T-helper 1 cell (primary cell): ENCODE measurements at places on chromosomes 3 and 15.

DNA sequence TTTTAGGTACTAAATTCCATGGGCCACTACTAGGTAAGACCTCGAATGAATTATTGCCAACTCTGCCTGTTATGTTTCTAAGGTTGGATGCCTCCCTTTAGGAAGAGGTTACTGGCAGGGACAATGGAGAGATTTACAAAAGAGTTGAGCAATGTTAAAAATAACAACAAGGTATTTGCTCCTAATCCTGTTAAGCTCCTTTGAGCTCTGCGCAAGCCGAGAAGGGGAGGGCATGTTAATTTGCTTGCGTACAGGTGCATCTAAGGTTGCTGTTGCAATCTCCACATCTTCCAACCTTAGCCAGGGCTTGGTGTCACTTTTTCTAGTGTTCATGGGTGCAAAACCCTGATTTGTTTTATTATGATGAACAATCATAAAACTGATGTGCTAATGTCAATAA is 161.5 kb upstream of the TPM1 start:
- DNase-seq = no peak

- no peak for DNase-seq
Measured at GRCh38 chr3:64922213-64922612, 234.4 kb upstream of the ADAMTS9 start.

DNA sequence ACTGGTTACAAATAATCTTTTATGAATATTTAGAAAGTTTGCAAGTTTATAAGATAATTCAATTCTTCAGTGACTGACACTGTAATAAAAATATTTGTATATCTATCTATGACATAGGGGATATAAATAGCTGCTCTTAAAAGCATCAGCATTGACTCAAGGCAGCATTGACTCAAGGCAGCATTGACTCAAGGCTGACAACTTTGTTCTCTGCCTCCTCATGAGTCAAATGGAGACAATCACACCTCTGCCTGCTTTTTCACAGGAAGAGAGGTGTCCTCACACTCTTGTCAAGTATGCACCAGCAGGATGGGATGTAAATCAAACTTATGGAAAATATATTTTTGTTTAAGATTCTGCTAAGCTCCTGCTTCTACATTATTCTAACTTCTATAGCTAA is 1173.1 kb downstream of the NSUN3 start:
- no peak for DNase-seq

GRCh38 chr3:60729056-60729455 is 522.2 kb downstream of the FHIT start:
- no peak for DNase-seq

- no peak for DNase-seq
Measured at GRCh38 chr3:179045719-179046402, 25.7 kb downstream of the ZMAT3 start.

DNA sequence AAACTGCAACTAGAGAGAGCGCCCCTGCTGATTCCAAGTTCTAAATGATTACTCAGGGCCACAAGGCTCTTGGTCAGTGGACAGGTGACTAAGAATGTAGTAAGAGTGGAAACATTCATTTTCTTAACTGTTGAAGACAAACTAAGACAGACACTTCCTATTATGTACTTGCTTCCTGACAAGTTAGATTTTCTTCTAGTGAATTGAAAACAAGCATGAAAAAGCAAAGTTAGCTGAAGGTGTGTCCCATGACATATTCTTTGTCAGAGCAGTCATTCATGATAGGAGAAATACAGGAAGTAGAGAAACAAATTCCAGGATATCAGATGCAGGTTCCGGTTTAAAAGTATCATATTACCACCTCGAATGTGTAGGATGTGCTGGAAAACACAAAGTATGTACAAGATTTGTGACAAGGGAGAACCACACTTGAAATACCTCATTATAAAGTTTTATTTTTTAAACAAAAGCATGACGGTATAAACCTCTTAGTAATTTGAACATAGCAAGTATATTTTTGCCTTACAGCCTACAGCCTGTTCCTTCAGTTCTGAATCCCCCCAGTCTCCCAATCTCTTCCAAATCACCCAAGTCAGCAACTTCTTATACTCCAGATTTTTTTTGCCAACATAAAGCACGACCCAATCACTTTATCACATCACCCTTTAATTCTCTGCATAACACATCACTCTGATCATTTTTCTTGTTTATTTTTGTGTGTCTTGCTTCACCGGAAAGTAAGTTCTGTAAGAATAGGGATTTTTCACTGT is 6.2 kb downstream of the TSPAN3 start:
- no peak for DNase-seq

GRCh38 chr15:28885630-28886430 is at the start of gene APBA2:
Gene APBA2 (plus strand): TSS chr15:28885974. CDS start chr15:29053885, 167,911 bp downstream.
- peak; percentile 27 for DNase-seq

- no peak for DNase-seq
Measured at GRCh38 chr3:148265841-148266240, 431.9 kb upstream of the AGTR1 start.

- DNase-seq = no peak
Measured at GRCh38 chr3:124846189-124846588, 41.0 kb downstream of the ITGB5 start.

DNA sequence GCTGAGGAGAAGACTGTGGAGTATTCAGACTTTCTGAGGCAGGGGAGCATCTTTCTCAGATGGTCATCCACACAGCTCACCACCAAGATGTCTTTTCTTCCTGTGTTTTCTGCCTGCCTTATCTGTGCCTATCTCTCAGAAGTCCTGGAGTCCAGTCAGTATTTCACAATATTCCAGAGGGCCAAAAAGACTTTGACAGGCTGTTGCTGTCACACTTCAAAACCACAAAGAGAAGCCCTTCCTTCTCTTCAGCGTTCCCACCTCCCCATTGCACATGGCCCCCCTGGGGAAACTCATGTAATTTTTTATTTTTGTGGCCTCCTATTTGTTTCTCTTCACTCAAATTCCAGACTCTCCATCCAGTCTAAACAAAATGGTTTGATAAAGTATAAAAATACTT is 585.2 kb downstream of the EPHA3 start:
- DNase-seq = no peak

DNA sequence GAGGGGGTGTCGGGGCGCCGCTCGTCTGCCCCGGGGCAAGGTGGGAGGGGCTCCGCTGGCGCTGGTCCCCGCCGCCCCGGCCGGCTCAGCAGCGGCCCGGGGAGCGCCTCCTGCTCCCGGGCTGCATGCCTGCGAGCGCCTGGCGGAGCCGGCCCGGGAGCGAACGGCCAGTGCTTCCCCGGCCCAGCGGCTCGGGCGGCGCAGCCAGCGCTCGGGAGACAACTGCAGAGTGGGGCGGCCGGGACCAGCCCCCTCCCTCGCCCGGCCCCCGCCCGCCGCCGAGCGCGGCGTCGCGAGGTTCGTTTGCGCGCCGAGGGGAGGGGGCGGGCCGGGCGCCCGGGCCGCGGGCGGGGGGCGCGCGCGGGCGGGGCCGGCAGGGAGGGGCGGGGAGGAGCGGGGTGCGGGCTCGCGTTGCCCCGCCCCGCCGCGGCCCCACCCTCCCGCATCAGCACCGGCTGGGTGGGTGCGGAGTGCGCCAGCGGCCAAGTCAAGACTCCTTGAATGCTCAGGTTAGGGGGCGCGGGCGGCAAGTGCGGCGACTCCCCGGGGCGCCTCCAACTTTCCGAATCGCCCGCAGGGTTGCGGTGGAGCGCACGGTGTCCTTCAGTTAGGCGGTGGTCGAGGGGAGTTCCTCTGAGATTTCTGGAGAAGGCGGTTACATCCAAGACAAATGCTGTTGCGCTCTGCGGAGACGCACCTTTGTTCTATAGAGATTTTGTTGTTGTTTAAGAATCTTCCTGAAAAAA is at the start of gene RGMA:
TSS of gene RGMA (minus strand) at position 231 of the 746 bp plus-strand sequence. CDS start 279 bp downstream, outside the sequence.
- DNase-seq = no peak

DNA sequence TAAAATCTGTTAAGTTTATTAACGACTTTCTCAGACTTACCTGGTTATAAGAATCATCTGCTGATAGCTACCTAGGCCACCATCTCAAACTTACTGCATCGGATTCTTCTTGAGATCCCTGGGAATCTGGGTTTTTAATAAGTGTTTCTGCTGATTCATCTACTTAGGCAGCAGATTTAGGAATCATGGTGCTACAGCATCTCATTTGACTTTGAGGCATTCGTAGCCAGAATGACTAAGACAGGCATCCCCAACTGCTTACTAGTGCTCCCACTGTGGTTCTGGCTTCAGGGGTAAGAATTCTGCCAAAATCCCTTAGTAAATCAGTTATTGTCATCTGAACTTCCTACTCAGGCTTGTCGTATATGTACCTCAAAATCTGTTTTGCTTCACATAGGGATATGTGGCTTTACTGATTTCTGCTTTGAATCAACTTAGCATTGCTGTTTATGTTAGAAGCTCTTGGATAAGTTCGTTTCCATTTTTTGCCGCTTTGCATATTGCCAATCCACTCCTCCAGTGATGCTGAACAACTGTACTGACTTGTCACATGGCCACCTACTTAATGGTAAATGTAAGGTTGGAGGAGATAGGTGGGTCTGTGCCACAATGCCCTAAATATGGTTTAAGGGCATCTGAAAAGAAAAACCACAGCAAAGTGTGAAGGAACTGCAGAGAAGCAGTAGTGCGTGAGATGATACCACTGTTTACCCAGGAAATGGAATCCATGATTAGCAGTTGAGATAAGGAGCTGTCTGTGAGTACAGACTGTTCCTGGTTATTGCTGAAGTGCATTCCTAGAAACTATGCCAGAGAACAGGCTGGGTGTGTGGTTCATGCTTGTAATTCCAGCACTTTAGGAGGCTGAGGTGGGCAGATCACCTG is 60.3 kb downstream of the MAP6D1 start:
- DNase-seq = no peak

GRCh38 chr3:63814237-63814636 is 4.9 kb upstream of the C3orf49 start:
- no peak for DNase-seq

GRCh38 chr15:80317389-80318182 is 65.6 kb upstream of the CTXND1 start:
- DNase-seq = no peak

GRCh38 chr3:8768364-8769087 is 887 bp downstream of the OXTR start:
- no peak for DNase-seq

- no peak for DNase-seq
Measured at GRCh38 chr3:88528494-88528893, 378.7 kb downstream of the C3orf38 start.

GRCh38 chr3:145942052-145942451 is 218.9 kb downstream of the PLOD2 start:
- DNase-seq = no peak

DNA sequence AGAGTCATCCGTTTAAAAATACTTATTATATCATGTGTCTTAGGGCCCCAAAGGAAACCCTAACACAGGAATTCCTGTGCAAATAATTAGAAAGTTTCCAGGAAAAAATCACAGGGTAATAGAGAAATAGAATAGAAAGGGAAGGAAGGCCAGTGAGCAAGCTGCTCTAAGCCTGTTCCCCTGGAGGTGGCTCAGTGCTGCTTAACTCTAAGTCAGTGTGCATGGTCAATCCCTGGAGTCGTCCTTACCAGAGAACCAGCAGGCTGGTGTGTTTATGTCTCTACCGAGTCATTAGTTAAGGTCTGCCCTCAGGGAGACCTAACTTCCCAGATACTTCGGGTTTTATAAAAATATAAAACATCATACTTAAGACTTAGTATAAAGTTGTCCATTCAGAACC is 21.0 kb upstream of the MCF2L2 start:
- DNase-seq = no peak

DNA sequence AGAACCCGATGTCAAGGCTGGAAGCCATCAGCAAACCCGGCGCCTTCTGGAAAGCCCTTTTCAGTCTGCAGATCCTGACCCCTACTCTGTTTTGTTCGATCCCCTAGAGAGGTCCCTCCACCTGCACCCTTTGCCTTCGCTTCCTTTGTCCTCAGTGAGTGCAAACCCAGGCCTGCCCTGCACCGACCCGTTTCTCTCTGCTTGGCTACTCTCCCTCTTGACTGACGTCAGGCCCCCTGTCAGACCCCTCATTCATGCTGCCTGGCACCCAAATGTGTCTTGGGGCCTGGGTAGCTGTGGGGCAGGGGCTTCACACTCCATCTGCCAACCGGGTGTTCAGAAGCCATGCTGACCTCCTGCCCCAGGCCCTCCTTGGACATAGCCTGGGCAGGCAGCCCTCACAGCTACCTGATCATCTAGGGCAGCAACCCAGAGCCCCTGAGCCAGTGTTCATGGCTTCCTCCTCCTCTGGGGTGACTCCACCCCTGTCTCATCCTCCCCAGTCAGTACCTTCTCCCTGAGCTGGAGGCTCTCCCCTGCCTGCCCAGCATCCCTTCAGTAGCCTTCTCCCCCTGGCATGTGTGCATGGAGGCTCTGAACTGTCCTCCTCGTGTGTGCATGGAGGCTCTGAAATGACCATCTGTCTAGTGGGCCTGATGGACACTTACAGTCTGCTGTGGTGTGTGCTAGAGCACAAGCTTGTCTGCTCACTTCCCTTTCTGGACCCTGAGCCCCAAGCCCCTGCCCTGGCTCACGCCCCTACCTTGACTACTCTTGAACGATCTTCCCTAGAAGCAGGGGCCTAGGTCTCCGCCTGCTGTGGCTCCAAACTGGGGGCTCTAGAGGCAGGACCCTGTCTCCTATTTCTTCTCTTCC is 69.4 kb downstream of the EXOG start:
- DNase-seq = no peak

DNA sequence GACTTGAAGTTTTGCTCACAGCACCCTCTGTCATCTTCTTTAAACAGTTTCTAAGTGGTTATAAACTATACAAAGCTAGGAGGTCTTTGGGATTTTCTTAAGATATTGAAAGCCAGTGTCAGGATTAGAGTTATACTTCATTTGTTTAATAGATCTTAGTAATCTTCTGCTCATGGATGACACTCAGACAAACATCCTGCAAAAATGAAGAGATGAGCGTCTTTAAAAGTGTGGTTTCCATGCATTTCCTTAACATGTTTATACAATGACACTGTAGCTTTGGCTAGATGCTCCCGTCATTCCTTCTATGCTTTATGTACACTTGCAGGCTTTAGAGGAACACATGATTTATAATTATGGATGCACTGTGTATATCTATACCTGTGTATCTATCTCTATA is 182.2 kb downstream of the NAALADL2 start:
- no peak for DNase-seq

GRCh38 chr3:187753516-187753915 is 8.2 kb upstream of the BCL6 start:
- no peak for DNase-seq

- no peak for DNase-seq
Measured at GRCh38 chr3:89314454-89315098, 207.2 kb downstream of the EPHA3 start.

GRCh38 chr15:41940441-41940857 is 31.9 kb downstream of the EHD4 start:
- DNase-seq = no peak

GRCh38 chr15:83199288-83199687 is 8.3 kb downstream of the HDGFL3 start:
- DNase-seq = no peak

DNA sequence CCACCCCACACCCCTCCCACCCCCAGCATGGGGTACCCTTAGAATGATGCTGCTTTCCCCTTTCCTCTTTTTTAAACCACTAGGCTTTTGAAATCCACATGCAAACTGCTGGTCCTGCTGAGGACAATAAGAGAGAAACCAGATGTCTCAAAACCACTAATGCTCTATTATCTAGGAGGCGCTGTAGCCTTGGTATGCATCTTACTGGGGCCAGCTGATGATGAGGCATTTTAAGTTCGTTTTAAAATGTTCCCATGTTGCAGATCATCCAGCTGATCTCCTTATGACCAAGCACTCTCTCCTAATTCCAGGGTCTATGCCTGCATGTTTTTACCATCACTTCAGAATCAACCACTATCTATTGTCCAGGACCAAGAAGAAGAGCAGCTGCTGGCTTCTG is 1.3 kb downstream of the NME9 start:
- DNase-seq = no peak

GRCh38 chr3:151875759-151876158 is 2.3 kb downstream of the SUCNR1 start:
- DNase-seq = peak; percentile 20

- no peak for DNase-seq
Measured at GRCh38 chr3:48194446-48195071, 6.3 kb upstream of the CDC25A start.
